ENCODE measurements at places on chromosomes 1 and 21. TPM values are rescaled to one million over a fixed set of nuclear protein-coding genes. Genes with fewer than 3 reads are reported as not detected.

LCE2C gene
- not detected for total RNA-seq

DNA sequence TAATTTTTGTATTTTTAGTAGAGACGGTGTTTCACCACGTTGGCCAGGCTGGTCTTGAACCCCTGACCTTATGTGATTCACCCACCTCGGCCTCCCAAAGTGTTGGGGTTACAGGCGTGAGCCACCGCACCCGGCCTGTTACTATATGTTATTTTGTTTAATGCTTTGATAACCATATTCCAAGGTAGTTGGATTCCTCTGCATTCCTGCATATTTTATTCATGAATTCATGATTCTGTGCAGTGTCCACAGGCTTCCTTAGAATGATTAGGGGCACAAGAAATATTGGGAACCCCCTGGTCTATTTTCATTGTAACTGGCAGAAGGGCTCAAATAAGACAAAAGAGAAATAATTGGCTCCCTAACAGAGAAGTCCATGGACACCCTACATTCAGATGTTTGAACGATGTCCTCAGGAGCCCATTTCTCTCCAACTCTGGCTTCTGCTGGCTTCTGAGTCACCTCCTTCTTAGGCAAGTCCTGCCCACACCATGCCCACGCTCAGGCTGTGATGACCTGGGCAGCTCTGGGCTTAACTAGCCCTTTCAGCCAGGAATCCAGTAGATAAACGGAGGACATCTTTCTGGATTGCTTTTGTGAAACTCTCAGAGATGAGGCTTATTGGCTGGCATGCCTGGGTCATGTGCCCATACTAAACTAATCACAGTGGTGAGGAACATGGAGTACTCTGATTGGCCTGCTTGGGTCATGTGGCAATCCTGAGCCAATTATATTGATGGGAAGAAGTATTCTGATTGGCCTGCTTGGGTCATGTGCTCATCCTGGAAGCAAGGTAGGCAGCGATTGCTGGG lies 32.6 kb downstream of the TNFRSF8 start:
- DNase-seq = no peak

DNA sequence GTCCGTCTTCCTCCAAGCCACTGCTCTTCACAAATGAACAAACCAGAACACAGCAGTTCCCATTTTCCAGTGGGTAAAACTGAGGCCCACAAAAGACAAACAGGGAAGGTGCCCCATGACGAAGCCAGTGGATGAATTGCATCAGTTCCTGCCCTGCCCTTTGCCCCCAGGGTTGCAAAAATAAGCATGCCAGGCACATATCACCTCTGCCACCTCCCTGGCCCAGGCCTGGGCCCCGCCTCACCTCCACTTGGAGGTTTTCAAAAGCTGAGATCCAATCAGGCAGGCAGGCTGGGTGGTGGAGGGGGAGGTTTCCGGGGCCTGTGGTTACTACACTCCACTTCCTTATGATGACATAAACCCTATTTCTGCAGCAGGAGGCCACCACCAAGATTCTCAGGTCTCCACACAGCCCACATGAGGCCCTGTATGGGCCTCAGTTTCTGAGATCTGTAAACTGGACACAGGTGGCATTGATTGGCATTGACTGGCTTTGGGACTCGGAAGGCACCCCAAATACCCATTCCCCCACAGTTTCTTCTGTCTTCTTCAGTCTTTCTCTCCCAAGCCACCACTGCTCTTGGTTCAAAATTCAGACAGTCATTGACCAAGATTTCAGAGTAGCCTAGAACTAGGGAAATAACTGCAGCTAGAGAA lies 4.1 kb downstream of the KIF21B start:
- no peak for DNase-seq

GRCh38 chr1:231778009-231778719 lies 151.6 kb downstream of the DISC1 start:
- no peak for DNase-seq

UQCRHL gene
- 1.4 TPM for total RNA-seq

Data from epithelial cell of proximal tubule (primary cell).